ENCODE measurements at places on chromosomes 5 and 9.

DNA sequence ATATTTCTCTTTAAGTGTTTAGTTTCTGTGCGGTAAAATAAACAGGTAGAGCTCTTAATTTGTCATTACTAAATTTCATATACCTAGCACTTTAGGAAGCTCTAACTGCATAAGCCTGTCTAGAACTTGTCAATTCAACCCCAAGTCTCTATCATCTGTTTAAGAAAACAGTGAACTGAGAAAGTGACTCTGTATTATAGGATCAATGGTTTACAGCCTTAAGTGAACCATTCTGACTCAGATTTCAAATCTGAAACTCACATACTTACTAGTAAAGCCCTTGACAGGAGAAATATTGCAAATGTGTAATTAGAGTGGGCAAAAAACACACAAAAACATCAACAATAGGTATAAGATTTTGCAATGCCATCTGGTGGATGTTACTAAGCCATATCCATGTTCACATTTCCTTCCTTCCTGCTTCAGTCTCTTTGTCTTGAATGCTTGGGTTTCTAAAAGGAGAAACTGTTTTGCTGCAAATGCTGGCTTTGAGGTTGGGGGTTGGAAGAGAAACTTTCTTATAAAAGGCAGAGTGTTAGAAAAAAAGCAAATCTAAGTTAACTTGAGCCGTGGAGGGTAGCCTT is 101.8 kb downstream of the DOCK8 start:
- peak; percentile 41 for DNase-seq

DNA sequence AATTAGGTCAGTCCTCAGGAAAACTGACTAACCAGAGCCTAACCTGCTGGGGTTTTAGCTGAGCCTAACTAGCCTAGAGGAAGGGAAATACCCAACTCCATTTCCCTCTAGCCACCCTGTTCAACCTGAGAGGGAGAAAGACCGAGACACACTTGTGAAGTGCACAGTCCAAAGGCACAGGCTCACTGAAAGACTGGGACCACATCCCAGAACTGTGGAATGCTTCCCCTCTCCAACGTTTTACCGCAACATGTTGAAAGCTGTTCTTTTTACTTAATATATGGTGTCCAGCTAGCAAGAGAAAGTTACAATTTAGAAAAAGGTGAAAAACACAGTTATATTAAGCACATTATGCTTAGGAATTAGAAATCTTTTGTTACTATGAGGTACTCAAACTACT is 76.8 kb upstream of the SIMC1 start:
- DNase-seq: no peak

- DNase-seq: no peak
These were observed 63.9 kb upstream of the SPRY4 start for GRCh38 chr5:142388696-142389095.

DNA sequence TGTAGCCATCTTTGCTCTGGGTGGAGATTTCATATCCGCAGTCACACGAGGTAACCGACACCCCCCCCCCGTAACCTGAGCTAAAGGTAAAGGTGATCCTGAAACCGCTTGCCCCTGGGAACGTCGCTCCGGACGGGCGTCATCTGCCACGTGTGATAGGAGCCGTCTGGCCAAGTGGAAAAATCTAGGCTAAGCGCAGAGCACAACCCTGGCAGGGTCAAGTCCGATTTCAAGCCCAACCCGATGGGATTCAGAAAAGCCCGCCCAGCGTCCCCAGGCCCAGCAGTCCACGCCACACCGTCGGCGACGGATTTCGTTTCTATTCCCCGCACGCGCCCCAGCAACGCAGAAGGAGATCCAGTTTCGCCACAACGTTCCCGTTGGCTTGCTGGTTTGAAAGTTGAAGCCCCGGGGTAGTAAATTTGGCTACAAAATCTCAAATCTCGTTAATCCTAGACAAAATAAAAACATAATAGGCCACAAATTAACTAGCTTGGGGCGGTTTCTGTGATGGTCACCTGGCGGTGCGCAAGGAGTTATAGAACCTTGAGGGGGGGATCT is 32.4 kb upstream of the NFIB start:
- DNase-seq: no peak

DNA sequence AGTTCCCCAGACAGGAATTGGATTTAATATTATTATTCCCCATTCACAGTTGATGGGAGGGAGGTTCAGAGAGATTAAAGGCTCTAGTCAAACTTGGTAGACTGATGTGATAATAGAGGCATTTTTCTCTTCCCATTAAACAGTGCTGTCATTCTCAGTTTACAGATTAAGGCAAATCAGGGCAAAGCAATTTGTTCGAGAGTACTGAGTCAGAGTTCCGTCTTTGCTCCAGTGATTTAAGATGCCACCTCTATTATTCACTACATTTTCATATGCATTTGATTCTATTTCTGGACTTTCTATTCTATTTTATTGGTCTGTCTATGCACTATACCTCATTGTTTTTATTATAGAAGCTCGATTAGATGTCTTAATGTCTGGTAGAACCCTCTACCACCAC is 201.0 kb upstream of the RAI14 start:
- DNase-seq: no peak

GRCh38 chr9:5375091-5375490 is 35.4 kb upstream of the RLN1 start:
- no peak for DNase-seq

DNA sequence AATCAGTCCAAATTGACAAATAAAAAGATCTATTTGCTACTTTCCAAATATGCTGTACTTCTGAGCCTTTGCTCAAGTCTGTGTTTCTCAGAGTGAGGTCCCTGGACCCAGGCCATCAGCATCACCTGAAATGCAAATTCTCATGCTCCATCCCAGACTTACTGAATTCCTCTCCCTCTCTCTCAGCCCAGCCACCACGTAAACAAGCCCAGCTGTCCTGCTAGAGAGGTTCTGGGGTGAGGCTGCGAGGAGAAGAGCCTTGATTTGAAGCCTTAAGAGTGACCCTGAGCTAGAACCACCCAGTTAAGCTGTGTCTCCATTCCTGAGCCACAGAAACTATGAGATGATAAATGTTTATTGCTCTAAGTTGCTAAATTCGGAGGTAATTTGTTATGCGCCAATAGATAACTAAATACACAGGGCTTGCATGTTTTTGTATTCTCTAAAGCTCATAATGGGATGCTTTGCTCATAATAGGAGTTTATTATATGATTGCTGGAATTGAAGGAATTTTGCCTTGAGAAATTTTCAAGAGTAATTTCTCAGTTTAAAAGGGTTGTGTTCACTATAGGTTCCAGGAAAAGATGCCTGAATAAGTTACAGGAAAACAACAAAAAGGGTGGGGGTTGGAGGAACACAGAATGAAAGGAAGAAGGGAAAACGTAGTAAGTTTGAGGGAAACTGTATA is 98.9 kb upstream of the SPATA31D4 start:
- DNase-seq: no peak

GRCh38 chr5:158619083-158619788 is 480.5 kb downstream of the EBF1 start:
- DNase-seq: no peak

DNA sequence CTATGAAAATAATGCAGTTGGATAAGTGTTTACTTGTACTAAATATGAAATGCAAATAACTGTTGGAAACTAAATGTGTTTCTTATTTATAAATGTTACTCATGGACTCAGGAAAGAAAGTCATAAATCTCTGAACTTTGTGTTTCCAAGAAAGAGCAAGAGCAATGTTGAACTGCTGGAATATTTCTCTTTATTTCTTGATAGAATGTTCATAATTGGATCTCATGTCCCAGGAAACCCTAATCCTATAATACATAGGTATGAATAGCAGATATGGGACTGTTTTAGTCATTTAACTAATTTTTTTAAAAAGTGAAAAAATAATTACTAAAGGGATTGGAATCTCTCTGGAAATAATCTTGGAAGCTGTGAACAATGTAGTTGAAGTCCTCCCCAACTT is 245.0 kb upstream of the ACTBL2 start:
- no peak for DNase-seq

DNA sequence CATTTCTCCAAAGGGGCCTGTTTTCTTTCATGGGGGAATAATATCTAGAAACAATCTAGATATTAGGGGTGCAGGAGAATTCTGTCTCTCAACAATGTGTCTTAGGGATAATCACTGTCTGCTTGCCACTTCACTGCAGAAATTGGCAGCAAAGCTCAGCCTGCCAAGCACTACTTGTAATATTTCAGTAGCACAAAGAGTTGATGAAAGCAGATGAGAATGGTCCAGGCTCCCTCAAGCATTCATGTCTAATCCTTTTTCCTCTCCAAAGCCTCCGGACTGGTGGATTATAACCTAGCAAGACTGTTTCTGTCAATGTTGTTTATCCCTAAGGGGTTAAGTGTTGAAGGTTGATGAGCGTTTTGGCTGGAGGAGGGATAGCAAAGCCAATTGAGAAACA is 13.3 kb upstream of the MPDZ start:
- no peak for DNase-seq

DNA sequence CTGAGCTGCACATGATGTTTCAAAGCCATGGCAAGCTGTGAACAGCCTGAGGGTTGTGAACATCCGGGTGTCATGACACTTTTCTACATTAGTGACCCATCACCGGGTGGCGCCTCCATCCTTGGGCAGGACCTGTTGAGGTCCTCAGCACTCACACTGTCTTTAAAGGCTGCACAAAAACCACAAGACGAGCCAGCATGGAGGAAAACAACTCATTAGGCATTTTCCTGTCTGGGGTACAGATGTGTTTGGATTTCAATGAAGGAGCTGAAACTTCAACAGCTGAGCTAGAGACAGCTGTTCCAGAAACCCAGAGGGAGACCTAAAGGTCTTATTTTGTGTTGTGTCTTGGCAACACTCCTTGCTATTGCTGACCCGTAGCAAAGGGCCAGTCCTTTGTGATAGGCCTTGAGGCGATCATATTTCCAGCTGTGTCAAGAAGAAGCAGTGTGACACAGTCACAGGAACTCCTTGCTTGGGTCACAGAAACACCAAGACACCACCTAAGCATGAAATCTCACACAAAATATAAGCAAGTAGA is 151.8 kb upstream of the VLDLR start:
- DNase-seq: peak; percentile 3

GRCh38 chr5:144467792-144468191 is 297.1 kb downstream of the KCTD16 start:
- DNase-seq: peak; percentile 36

GRCh38 chr5:33311893-33312292 is 128.9 kb upstream of the TARS1 start:
- no peak for DNase-seq
